ENCODE measurements at places on chromosomes 16 and 17.
A peak's percentile ranks its signal among the peaks of the same experiment; 100 is the strongest.

DNA sequence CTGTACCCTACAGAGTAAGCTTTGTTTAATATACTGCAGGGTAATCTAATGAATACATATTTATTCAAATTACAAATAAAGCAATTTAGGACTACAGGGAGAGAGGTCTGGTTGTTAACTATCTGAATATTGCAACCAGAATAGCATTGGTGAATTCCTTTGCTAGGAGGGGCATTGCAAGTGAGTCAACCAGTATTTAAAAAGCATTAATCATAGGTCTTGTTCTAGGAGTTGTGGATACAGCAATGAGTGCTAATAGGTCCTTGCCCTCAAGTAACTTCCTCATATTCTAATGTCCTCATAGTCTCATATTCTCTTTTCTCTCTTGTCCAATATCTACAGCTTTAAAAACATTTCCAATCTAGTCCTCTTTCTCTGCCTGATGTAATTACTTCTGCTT, 531.4 kb downstream of the CDH11 start:
- DNase-seq: no peak

DNA sequence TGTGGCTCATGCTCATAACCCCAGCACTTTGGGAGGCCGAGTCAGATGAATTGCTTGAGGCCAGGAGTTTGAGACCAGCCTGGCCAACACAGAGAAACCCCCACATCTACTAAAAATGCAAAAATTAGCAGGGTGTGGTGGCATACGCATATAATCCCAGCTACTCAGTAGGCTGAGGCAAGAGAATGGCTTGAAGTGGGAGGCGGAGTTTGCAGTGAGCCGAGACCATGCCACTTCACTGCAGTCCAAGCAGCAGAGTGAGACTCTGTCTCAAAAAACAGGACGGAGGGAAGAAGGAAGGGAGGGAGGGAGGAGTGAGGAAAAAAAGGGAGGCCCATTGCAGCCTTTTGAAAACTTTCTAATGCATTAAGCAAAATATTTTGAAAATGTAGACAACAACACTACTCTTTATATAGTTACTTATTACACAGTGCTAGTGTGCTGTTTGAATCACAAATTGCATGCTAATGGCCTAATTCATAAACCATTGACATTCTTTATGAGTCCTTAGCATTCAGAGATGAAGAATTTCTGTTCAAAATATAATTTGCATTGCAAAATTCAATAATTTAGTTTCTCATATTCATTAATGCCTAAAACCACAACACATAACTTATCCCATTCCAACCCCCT, 59.4 kb downstream of the TMEM114 start:
- DNase-seq: no peak

DNA sequence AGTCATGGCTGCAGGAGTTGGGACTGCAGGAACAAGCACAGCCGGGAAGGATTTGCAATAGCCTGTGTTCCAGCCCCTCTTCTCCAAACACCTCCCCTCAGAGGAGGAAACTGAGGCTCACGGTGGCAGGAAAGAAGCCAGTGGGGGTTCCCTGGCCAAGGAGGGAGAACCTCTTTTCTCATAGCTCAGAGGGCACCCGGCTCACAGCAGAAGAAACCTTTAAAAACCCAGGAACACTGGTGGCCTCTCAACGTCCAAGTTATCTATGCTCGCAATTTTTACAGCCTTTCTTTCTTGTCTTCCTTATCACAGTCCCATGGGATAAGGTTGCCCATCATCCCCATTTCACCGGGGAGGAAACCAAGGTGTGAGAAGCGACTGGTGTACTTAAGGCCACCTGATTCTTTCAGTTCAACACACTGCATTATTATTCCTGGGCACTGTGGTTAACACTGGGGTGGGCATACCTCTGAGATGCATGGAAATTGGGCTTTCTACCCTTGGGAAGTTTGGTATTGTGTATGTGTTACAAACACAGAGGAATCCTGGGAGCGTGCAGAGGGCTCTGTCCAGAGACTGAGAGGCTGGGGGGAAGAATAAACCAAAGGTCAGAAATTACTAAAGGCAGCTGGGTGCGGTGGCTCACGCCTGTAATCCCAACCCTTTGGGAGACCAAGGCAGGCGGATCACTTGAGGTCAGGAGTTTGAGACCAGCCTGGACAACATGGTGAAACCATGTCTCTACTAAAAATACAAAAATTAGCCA, 791 bp upstream of the ZNF629 start:
- DNase-seq: no peak

DNA sequence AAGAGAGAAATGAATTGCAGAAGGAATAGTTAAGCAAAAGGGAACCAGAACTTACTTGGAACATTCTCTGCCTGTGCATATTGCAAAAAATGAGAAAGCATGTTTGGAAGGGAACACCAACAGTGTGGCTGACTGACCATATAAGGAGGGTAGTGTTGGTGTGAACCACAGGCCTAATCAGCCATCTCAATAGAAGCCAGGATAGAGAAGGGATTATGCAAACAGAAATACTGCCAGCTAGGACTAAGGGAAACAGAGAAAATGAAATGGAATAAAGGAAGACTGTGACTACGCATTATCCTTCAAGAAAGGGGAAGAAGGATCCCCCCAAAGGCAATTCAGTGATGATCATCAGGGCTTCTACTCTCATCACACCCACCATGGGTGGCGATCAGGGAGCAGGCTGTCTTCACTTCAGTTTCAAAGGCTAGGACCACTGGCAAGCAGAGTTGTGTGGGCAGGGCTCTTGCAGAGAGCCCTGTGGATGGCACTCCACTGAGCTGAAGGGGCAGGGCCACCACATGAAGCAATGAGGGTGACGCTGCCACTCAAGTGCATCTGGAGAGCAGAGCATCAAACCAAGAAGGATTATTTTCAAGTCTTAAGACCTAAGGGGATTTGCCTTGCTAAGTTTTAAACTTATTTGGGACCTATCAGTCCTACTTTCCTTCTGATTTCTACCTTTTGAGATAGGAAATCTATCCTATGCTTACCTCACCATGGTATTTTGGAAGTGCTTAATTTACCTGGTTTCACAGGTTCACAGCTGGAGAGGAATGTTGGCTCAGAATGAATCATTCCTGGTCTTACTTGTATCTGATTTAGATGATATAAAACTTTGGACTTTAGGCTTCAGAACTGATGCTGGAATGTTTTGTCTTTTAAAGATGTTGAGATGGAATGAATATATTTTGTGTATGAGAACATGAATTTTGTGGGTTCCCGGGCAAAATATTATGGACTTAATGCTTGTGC, 140.5 kb downstream of the SSH2 start:
- peak; percentile 25 for DNase-seq

DNA sequence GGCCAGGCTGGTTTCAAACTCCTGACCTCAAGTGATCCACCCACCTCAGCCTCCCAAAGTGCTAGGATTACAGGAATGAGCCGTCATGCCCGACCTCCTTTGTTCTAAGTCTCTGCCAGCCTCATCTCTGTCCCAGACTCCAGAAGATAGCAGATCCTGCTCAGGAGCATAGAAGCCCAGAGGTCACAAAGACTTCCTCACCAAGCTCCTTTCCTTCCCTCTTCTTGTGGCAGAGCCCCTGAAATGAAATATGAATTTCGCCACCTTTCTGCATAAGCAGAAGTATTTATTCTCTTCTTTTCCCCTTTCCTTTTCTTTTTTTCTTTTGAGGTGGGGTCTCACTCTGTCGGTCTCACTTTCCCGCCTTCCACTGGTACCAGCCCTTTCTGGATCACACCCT, 11.5 kb upstream of the PIPOX start:
- no peak for DNase-seq

GRCh38 chr16:84448444-84448843, 56.0 kb downstream of the MEAK7 start:
- no peak for DNase-seq

DNA sequence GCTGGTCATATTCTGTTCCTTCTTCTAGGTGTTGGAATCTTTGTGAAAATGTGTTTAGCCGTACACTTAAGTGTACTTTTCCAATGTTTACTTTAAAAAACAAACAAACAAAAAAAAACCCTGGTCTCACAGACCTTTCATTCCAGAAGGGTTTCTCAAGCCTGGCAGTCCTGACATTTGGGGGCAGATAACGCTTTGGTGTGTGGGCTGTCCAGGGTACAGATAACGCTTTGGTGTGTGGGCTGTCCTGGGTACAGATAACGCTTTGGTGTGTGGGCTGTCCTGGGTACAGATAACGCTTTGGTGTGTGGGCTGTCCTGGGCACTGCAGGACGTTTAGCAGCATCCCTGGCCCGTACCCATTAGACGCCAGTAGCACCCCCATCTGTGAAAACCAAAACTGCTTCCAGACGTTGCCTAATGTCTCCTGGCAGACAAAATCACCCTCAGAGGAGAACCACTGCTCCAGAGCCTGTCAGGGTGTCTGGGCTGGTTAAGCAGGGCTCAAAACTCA, 15.2 kb upstream of the FLCN start:
- DNase-seq: peak; percentile 95

DNA sequence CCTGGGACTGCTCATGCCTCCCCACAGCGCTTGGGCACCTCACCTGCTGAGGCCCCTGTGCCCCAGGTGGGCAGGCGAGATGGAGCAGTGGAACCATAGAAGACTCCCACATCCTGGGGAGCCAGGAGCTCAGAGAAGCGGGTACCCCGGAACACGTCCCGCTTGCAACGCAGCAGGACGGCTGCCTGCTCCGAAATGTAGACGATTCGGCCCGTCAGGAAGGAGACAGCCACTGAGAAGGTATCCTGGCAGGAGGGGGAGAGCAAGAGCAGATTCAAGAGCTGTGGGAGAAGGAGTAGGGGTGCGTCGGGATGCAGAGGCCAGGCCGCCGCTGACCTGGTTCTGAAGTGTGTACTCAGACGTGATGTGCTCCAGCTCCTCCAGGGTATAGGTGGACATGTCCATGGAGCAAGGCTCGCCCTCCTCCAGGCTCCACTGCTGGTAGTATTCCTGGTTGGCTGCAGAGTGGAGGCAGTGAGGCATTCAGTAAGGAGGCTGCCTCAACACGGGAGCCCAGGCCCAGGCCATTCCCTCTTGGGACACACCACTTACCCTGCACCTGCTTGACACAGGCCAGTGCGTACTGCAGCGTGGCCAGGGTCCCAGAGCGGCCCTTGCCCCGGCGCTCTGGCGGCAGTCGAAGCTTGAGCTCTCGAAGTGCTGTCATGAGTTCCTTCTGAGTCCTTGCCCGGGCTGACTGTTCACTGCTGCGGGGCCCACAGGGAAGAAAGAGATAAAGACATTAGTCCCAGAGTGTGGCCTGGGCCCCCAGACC, 2.6 kb downstream of the PER1 start:
- no peak for DNase-seq

- no peak for DNase-seq
Measured at GRCh38 chr16:4111748-4112696, 4.2 kb downstream of the ADCY9 start.

DNA sequence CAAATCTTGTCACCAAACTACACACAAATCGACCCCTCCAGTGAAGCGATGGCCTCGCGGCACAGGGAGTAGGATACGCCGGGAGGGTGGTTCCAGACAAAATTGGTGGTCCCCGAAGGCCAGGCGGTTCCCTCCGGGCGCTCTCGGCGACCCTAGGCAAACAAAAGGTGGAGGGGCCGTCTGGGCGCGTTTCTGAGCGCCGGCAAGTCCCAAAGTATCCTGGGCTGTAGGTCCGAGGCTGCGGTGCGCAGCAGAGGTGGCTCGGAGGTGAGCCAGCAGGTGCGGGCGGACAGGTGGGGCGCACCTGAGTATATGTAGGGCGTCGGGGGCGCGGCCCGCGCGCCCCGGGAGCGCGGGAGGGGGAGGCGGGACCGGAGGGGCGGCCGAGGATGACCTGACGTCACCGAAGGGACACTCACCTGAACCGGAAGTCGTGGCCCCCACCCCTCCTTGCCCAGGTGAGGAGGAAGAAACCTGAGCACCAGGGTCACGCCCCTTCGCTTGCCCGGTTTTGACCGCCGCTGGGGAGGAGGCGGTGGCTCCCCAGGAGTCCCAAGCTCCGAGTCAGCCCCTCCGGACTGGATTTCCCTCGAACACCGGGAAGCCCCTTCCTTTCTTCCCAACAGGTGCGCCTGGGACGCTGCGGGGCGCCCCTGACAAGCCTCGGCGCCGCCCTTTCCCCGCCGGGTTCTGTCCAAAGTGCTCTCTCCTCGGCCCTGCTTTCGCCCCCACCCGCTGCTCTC, at the start of gene CLDN7:
Gene CLDN7 (minus strand): TSS at position 287 of the 743 bp plus-strand sequence. CDS start 435 bp downstream, outside the sequence.
- no peak for DNase-seq

Data from hematopoietic multipotent progenitor cell treated with erythropoietin and hydrocortisone succinate and interleukin-3 and kit ligand, for 6 days (in vitro differentiated cells).